ENCODE measurements at places on chromosomes 3 and 15.

DNA sequence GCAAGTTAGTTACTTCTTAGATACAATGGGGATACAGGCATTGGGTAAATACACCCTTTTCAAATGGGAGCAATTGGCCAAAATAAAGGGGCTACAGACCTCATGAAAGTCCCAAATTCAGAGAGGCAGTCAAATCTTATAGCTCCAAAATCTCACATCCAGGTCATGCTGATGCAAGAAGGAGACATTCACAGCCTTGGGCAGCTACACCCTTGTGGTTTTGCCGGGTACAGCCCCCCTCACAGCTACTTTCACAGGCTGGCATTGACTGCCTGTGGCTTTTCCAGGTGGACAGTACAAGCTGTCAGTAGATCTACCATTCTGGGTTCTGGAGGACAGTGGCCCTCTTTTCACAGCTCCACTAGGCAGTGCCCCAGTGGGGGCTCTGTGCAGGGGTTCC lies 17.5 kb upstream of the PLSCR1 start:
- no peak for DNase-seq

DNA sequence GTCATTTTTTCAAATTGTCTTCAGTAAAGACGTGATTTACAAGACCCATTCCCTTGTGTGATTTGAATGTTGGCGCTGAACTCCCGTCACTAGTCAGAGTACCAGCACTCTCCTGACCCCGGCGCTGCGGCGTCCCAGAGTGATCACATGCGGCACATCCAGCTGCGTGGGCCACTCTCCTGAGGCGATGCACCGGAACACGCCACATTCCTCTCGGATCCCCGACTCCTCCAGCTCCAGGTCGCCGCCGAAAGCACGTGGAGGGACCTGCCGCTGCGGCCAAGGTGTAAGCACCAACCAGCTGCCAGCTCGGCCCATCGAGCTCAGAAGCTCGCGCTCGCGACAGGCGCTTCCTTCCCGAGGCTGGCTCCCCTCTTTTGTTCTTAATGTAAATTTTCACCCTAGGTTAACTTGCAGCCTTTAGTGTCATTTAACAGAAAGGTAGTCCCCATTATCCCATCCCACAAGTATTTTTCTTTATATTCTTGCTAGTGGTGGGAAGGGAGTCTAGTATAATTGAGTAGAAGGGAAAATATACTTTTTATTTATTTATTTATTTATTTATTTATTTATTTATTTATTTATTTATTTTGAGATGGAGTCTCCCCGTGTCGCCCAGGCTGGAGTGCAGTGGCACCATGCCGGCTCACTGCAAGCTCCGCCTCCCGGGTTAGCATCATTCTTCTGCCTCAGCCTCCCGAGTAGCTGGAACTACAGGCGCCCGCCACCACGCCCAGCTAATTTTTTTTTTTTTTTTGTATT lies 61.7 kb upstream of the VGLL3 start:
- no peak for DNase-seq

DNA sequence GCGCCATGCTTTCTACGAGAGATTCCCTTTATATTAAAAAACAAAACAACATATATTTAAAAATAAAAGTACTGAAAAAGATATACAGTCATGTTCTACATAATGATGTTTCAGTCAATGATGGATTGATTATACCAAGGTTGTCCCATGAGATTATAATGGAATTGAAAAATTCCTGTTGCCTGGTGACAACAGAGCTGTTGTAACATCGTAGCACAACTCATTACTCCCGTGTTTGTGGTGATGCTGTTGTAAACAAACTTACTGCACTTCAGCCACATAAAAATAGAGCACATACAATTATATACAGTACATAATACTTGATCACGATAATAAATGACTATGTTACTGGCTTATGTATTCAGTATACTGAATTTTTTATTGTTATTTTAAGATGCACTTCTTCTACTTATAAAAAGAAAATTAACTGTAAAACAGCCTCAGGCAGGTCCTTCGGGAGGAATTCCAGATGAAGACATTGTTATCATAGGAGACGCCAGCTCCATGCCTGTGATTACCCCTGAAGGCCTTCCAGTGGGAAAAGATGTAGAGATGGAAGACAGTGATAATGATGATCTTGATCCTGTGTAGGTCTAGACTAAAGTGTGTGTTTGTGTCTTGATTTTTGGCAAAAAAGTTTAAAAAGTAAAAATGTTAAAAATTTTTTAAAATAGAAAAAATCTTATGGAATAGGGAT lies 11.7 kb downstream of the CCR1 start:
- no peak for DNase-seq

DNA sequence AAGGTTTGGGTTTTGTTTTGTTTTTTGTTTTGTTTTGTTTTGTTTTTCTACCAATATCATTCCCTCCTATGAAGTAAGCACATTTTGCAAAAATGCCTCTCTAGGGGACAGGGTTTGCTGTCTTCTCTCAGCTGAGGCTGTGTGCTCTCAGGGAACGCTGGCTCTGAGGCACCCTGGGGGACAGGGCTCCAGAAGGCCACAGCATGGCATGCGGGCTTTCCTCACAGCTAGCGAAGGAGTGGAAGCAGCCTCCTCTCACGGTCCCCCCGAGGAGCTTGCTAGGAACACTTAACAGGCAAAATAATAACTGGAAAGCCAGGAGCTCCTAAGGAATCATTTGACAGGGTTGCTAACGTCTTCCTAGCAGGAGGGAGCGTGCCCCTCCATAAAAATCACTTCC lies 227.7 kb upstream of the ST8SIA2 start:
- DNase-seq: no peak

GRCh38 chr3:22308871-22309270 lies 557.9 kb upstream of the ZNF385D start:
- DNase-seq: no peak

GRCh38 chr3:77467702-77468625 lies 428.1 kb downstream of the ROBO2 start:
- DNase-seq: no peak

- DNase-seq: no peak
These were observed 119.7 kb downstream of the SNRK start for GRCh38 chr3:43405888-43406642.

GRCh38 chr3:40035177-40035576 lies 225.8 kb downstream of the MYRIP start:
- no peak for DNase-seq

DNA sequence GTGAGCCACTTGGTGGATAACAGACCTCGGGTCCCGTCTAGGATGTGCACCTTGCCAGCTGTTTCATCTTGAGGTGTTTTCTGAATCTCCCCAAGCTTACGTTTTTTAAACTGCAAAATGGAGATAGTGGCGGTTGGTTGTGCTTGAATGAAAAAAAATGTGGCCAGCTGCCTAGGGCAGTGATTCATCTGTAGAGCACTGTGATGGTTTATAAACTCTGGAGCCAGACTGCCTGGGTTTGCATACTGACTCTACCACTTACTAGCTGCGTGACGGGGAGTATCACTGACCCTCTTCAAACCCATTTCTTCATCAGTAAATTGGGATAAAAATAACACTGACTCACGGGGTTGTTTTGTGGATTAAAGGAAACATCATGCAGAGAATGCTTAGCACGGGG lies 159.1 kb downstream of the CHL1 start:
- DNase-seq: no peak

DNA sequence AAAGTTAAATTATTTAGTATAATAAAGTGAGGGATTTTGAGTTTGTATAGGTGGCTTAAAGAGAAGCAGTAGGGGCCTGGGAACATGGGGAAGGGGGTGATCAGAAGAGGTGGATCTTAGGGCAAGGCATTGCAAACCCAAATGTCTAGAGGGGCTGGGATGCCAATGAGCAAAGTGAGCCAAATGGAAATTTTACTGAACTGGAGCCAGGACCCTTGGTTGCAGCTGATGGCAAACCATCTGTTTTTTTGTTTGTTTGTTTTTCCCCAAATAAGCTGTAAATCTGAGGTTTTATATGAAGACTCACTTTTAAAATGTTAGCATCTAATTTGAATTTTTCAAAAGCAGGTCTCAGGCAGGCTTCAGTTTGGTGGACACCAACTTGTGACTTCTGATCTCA lies 14.8 kb upstream of the PARP14 start:
- no peak for DNase-seq

DNA sequence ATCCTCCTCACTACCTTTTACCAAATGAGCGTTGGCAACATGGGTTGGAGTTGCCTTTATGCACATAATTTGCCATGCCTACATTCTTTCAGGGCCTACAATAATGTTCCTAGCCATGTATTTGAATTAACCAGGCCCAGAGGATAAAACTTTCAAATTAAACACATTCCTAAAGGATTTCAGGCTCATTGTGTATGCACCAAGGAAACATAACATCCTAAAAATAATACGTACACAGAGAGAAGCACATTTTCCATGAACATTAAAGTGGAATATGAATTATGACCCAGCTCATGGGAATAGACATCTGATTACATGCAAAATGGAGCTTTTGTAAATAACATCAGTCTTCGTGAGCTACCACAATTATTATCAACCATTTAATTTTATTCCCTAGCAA lies 203.3 kb downstream of the RORA start:
- no peak for DNase-seq

- DNase-seq: peak; percentile 47
These were observed at the start of gene ARHGAP31 for GRCh38 chr3:119293871-119294695. ARHGAP31 (plus strand) TSS chr3:119294383; CDS start chr3:119294905, 522 bp downstream.
